ENCODE measurements at places on chromosomes 1 and 21.
A peak's percentile ranks its signal among the peaks of the same experiment; 100 is the strongest.

GRCh38 chr1:211520641-211521040 lies 28.7 kb upstream of the RD3 start:
- no peak for DNase-seq

DNA sequence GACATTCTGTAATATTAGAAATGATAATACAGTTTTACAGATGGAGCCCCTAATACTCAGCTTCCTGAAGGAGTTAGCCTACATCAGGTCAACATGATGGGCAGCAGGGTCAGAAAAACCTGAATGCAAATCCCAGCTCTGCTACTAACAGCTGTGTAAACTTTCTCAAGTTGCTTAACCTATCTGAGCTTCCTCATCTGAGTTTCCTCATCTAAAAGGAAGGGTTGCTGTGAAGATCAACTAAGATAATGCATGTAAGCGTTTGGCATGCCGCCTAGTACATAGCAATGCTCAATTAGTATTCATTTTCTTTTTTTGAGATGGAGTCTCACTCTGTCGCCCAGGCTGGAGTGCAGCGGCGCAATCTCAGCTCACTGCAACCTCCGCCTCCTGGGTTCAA lies 18.4 kb upstream of the DESI2 start:
- DNase-seq: no peak

GRCh38 chr1:117842408-117843170 lies 86.8 kb downstream of the GDAP2 start:
- DNase-seq: no peak

GRCh38 chr1:223264529-223264928 lies 99.4 kb downstream of the SUSD4 start:
- no peak for DNase-seq

DNA sequence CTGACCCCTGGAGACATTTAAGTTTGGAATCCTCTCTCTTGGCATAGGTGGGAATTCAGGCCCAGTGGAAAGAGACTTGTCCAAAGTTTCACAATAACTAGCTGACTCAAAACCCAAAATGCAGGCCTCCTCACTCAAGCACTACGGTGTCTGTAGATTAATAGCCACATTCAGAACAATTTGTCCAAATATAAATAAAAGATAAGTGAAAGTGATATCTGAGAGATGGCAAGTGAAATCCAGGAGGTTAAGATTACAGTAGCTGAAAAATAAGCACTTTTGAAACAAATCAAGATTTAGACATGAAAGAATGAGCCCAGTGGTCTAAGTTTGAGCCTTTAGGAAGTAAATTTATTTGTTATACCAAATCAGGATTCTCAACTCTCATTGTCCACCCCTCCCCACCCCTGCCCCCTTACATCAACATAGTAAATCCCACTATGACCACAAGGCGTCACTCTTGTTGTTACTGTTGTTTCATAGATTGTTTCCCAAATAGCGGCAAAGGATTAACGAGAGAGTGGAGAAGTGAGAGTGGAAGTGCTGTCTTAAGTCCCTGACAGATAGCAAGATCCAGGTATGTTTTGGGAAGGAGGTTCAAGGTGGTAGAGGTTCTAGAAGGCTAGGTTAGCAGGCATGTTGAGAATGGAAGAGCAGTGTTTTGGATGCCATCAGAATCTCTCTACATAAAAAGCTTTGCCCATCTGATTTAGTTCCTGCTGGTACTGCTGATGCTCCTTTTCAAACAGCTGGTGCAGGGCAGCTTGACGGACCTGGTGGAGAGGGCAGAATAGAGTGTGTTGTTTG lies 7.1 kb upstream of the TPM3 start:
- peak; percentile 76 for DNase-seq

DNA sequence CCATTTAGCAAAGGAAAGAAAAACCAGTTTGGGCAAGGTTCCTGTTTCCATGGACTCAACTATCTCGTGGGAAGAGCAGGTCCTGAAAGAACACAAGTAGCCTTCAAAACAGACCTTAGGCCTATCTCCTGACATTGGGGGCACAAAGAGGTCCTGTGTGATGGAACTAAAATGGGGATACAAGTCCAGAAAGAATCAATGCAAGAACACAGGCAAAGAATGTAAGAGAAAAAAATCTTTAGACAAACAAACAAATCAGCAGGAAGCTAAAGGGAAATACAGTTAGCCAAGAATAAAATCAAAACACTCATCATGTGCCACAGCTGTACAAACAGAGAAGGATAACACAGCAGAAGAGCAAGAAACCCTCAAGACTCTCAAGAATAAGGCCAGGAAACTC lies 28.2 kb downstream of the SLC30A10 start:
- DNase-seq: no peak

- peak; percentile 82 for DNase-seq
Observed at GRCh38 chr1:85061711-85062424, 13.6 kb upstream of the MCOLN3 start.

- DNase-seq: no peak
Observed at GRCh38 chr1:168410464-168410863, 129.8 kb downstream of the TBX19 start.

GRCh38 chr1:20662110-20662475 lies 924 bp upstream of the DDOST start:
- DNase-seq: no peak

GRCh38 chr1:88466899-88467580 lies 217.0 kb upstream of the PKN2 start:
- DNase-seq: no peak

DNA sequence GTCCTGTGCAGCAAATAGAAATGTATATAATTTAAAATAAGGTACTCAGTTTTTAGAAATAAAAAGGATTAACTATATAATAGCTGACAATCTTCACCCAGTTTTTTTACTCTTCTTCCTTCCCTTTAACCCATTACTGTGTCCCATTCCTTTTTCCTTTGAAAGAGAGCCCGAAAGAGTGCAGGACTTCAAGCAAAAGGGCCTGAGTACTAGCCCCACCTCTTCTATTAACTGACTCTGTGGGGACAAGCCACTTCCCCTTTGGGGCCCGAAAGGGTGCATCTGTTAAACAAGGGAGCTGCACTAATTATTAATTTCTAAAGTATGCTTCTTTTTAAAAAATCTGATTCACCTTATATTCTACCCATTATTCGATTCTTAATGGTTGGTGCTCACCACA lies 3.3 kb downstream of the USP24 start:
- no peak for DNase-seq

DNA sequence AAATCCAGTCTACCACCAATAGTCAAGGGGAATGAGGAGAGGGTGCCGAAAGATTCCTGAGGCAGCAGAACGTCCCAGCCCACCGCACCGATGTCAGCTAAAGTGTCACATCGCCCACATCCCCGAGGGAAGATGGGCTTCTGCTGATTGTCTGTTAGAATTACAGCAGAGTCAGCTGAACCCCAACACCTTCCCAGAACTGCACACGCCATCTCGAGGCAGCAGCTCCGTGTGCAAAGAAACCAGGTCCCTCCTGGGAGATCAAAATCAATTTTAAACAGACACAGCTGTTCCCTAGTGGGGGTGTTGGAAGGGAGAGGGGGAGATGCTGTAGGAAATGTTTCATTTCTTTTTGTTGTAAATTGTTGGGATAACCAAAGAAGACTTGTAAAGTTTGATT lies 12.8 kb upstream of the KAZN start:
- DNase-seq: no peak

DNA sequence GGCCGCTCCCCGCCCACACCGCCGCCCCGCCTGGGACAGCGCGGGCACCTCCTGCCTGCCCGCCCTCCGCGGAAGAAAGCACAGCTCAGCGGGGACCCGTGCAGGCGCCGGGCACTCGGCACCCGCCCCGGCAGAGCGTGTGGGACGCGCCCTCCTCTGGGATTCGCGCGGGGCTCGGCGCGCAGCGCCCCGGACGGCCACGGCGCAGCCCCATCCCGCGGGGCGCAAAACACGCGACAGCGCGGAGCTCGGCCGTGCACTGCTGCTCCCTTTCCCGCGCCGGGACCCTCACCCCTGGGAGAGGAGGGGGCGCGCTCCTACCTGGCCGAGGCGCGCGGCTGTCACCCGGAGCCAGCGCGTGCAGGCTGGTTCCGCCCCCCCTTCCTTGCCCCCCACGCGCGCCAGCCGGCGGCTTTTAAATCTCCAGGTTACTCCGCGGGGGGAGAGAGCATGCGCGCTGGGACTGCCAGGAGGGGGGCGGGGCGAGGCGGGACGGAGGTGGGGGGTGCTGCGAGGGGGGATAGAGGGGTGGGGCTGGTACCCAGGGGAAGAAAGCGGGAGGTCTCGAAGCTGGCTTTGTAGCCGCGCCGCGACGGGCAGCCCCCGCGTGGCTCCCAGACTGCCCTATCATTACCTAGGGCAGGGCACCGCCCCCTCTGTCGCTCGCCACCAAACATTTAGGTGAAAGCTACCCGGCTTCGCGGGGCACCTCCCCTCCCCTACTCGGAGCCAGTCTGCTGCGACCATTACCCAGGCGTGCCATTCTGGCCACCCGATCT lies at the start of gene SLC45A3:
Gene SLC45A3, minus strand, starts transcription at position 437 of the 779 bp plus-strand sequence. CDS start 15,853 bp downstream, outside the sequence.
- peak; percentile 90 for DNase-seq

DNA sequence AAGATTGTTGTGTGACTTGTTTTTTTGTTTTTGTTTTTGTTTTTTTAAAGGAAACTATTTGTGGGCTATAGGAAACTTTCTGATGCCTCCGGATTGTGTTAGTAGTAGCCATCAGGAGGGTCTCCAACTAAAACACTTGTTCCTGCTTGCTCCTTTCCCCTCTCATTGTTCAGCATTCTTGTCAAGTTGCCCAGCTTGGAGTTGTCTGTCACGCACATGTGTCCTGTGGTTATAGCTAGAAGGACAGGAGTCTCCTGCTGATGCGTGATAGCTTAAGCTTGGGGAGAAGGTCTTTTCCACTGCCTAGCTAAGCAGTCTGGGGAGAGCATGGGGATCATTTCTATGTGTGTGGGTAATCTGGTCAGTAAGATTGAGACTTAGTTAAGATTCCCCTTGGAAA lies 3.2 kb upstream of the LYPLA2 start:
- no peak for DNase-seq

DNA sequence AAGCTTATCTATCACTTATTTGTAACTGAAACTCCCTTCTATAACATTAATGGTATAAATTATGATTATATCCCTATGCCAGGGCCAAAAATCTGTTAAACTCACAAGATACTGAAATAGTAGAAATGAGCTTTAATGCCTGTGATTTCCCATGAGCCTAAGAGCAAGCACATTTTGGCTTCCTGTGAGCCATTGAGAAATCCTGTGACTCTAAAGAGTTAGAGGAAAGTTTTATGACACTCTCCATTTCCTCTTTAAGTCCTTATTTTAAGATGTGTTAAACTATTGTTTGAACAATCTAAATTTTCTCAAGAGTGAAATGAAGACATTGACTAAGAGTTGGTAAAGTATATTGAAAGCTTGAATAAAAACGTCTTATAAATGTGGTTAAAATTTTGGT lies 45.6 kb downstream of the SUCO start:
- DNase-seq: no peak

GRCh38 chr1:226793620-226794276 lies 54.7 kb upstream of the ITPKB start:
- DNase-seq: no peak

GRCh38 chr1:156747742-156748669 lies 3.5 kb downstream of the HDGF start:
- DNase-seq: no peak

DNA sequence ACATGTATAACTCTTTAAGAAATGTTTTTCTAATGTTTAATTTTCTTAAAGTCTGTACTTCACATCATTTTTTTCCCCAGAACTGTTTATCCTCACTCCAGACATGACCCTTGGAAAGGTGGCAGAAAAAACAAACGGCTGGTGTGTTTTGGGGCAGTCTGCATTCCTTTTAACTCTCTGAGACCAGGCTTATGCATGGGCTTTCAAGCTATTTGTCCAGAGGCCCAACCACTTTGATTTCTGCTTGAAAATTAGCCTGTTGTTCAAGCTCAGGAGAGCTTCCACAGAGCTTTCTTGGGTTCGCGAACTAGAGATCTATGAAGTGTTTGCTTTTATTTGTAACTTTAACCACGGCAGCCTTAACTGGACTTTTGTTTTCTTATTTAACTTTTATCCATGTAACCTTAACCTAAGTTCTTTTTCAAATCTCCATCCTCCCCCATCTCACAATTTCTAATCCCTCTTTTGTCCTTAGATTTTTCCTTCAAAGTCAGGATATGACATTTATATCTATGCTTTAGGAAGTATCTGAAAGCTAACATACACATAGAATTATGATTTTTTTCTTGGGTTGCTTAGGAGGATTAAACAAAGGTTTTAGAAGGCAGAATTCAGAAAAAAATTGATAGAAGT lies 111.8 kb downstream of the FGGY start:
- DNase-seq: no peak

DNA sequence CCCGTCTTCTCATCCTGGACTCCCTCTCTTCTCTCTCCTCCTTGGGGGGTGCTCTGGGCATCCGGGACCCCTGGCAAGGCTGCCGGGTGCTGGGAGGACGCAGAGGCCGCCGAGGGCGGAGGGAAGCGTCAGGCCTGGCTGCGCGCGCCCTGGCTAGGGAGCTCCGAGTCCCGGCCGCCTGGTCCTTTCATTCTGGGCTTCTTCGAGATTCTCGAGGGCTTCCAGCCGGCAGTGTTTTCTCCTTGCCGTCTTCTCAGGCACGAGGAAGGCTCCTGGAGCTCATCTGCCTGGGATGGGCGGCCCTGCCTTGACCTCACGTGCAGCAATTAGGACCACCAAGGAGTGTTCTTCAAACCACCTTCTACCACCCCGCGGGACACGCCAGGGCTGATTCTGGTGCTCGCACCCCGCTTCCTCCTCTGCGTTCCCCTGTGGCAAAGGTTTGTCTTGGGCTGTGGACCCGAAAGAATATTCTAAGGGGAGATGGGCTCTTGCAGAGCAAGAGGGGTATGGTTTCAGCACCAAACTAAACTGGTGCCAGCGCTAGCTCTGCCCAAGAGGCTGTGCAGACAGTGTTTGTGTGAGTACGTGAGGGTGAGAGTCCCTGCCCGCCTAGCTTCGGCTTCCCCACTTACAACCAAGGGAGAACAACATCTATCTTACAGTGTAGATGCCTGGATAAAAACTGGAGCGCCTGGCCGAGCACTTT lies 36.5 kb downstream of the PIK3CD start:
- peak; percentile 61 for DNase-seq

DNA sequence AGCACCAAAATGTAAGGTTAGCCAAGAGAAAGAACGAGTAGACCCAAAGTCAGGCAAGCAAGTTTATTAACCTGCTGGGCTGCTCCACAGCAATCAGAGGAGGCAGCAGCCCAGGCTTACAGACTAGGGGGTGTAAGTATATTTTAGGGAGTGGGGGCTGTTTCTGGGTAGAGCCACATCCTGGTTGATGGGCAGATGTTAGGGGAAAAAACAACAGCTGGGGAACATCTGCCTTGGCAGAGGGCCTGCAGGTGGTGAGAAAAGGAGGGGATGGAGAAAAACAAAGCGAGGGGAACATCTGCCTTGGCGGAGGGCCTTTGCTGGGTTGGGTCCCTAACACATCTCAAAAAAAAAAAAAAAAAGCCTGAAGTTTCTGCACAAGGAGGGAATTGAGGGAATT lies 9.7 kb upstream of the ZBTB48 start:
- no peak for DNase-seq

GRCh38 chr1:23035823-23036452 lies 16.7 kb downstream of the KDM1A start:
- DNase-seq: peak; percentile 46

DNA sequence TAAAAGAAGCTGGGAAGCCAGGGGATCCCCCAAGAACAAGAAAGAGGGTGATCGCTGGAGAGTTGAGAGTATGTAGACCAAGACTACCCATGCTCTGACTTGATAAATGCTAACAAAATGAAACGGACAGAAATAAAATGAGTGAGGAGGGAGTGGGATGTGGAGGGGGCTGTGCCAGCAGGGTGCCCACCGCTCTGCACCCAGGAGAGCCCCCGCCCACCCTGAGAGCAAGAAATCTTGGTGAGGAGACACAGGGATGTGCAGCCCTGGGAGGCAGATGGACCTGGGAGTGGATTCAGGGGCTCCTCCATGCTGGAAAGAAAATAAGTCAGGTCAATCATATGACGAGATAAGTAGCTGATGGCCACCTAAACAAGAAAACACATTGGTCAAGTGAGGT lies 590.9 kb downstream of the AJAP1 start:
- no peak for DNase-seq

Data from D341Med (cell line).